ENCODE measurements at places on chromosomes 6 and 20. TPM values are rescaled to one million over a fixed set of nuclear protein-coding genes. Genes with fewer than 3 reads are reported as not detected.

DNA sequence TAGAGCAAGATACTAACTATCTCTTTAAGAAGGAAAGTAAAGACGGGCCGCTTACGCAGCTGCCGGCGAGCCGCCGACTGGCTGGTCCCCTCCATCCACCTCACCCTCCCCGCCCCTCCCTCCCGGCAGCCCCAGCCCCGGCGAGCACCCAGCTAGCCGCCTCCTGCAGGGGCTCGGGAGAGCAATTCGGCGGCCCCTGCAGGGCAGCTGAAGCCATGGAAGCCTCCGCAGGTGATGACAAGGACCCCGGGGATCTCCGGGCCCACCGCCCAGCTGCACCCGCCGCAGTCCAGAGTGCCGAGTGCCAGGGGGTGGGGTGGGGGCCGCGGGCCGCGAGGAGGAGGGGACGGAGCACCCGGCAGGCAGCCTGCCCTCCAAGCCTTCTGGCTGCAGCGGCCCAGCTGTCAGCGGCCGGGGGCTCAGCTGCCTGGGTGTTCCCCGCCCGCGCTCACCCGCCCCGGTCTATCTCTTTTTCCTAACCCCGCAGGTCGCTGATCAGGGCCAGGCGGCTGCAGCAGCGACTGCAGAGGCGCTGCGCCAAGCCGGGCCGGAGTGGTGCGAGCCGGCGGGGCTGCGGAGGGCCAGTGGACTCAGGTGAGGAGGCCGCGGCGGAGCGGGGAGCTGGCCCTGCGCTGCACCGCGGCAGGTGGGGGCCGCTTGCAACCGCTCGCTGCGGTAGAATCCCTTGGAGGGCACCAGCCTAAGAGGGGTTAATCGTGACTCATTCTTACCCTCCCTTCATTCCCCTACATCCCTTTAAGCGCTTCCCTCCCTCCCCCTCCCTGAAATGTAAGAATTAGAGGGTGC lies at the start of gene SNPH:
Gene SNPH (plus strand): TSS at position 128 of the 807 bp plus-strand sequence. CDS start 29,946 bp downstream, outside the sequence.
- H3K27ac ChIP-seq: peak within 1 kb of the TSS; percentile 70
- peaks cover 5% of the 10 kb centered on the region for H3K27me3 ChIP-seq
- H3K4me3 ChIP-seq: peak within 1 kb of the TSS; percentile 92
- H3K4me1 ChIP-seq: peaks cover 37% of the 10 kb centered on the region
- DNase-seq: peak; percentile 84

- peaks cover 37% of the 10 kb centered on the region for H3K4me1 ChIP-seq
- H3K4me3 ChIP-seq: no peak overlapping the region
- H3K36me3 ChIP-seq: no peaks in the 10 kb centered on the region
- H3K27me3 ChIP-seq: no peaks in the 10 kb centered on the region
- no peak for DNase-seq
- peak overlapping the region; percentile 61 for H3K27ac ChIP-seq
These were observed 154.3 kb upstream of the TENT5A start for GRCh38 chr6:81906709-81907204.

TENT5A gene
- 44.4 TPM for total RNA-seq

- no peak for DNase-seq
- no peaks in the 10 kb centered on the region for H3K27me3 ChIP-seq
- H3K4me3 ChIP-seq: no peak overlapping the region
- no peaks in the 10 kb centered on the region for H3K36me3 ChIP-seq
These were observed 3.1 kb upstream of the ARMC2 start for GRCh38 chr6:108845145-108845544.

DNA sequence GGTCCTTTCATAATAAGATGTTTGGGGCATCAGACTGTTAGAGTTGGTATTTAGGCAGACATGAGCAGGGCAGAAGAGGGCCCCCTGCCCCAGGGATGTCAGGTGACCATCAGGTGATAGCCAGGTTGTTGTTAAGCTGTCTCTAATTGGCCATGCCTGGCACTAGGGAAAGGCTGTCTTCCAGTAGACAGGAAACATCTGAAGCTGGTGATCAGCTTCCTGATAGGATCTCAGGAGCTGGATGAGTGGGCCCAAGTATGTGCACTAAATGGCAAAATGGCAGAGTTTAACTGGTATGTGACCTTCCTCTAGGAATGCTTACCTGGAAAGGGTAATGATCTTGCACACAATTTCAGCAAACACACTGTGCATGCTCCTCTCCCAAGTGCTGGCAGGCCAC lies 190.7 kb downstream of the CDH26 start:
- no peaks in the 10 kb centered on the region for H3K27me3 ChIP-seq
- H3K27ac ChIP-seq: no peak overlapping the region
- H3K4me1 ChIP-seq: peaks cover 11% of the 10 kb centered on the region
- no peak for DNase-seq
- no peak overlapping the region for H3K4me3 ChIP-seq

ZNF391 gene
- 1.3 TPM for total RNA-seq

DNA sequence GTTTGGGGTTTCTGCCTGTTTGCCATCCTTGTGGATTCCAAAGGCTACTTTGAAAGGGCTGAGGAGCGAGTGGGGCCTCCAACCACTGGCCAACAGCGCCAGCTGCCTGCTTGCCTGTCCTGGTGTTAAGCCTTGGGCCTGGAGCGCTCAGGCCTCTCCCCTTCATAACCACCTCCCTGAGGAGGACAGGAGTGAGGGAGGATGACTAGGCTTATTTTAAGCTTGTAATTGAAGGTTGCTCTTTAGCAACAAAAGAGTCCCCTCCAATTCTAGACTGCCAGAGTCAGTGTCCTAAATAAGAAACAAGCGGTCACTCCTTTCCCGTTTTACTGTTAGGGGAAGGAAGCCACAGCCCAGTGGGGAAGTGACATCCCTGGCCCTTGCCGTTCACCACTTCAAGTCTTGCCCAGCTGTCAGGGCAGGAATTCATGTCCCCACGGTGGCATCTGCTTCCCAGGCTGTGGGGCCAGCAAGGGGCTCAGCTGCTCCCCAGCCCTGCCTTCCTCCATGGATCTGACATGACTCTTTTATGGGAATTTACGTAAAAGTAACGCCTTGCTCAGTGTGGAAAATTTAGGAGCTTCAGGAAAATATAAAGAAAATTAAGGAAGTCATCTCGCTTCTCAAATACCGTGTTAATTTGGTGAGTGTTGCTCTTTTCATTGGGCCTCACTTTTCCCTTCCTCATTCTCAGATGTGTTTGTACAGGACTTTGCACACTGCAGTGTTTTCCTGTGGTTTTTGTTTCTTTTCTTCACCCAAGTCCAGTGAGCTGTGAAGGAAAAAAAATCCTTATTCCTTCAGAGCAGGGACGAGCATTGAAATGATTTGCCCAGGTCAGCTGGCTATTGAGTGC lies 57.8 kb downstream of the SSR1 start:
- peak overlapping the region; percentile 82 for H3K27ac ChIP-seq
- no peak overlapping the region for H3K4me3 ChIP-seq
- DNase-seq: peak; percentile 28
- no peaks in the 10 kb centered on the region for H3K27me3 ChIP-seq
- H3K36me3 ChIP-seq: peaks cover 17% of the 10 kb centered on the region

DNA sequence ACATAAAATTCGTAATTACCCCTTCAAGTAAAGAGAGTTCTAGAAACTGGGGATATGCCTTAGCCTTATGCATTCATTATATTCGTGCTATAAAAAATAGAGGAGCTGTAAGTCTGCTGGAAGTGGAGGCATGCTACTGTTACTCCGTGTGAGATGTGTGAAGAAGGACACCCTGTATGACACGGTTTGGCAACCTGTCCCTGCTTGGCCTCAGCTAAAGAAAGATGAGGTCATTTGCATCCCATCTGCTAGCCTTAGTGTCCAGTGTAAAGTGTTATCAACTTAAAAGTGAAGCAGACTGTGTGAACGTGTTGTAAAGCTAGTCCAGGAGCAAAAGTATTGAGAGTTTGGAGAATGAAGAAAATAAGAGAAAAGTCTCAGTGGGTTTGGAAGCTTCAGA lies 135.1 kb upstream of the RAB32 start:
- no peaks in the 10 kb centered on the region for H3K27me3 ChIP-seq
- H3K36me3 ChIP-seq: no peaks in the 10 kb centered on the region
- no peaks in the 10 kb centered on the region for H3K4me1 ChIP-seq
- no peak overlapping the region for H3K4me3 ChIP-seq
- H3K27ac ChIP-seq: no peak overlapping the region

DNA sequence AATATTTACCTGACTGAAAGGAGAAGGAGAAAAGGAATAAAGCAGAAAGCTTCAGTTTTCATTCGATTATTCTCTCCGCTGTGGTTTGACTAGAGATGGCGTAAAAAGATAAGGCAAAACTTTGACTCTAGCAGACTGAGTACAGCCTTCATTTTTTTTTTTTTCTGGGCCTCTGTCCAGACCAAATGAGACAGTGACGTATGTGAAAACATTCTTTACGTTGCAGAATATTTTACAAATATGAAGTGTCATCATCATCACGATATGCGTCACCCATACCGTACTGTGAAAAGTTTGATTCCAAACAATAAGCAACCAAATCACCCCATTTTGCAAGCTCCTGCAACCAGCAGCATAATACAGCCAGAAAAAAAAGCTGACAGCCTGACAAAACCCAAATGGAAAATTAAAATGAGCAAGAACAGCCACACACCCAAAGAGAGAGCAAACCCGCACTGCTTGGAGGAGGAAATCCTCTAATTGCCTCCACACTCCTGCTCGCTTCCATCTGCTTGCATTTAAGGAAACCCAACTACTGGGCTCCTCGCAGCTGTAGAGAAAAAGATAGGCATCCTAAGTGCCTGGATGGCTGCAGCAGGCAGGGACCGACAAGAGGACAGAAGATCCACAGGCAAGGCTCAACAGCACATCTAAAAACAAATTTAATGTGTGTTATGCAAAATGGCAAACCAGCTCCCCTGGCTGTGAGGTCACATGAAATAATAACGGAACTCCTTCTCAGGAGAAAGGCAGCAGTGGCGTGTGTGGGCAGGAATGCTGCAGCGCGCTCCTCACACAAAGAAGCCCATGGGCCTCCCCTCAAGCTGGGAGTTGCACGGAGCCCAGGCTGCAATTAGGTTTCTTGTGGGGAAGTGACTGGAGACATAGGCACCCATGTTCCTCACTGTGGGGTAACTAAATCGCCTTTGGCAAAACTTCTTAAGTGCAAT lies 113.1 kb downstream of the FYN start:
- H3K4me3 ChIP-seq: no peak overlapping the region
- H3K36me3 ChIP-seq: no peaks in the 10 kb centered on the region
- H3K4me1 ChIP-seq: peaks cover 85% of the 10 kb centered on the region

DNA sequence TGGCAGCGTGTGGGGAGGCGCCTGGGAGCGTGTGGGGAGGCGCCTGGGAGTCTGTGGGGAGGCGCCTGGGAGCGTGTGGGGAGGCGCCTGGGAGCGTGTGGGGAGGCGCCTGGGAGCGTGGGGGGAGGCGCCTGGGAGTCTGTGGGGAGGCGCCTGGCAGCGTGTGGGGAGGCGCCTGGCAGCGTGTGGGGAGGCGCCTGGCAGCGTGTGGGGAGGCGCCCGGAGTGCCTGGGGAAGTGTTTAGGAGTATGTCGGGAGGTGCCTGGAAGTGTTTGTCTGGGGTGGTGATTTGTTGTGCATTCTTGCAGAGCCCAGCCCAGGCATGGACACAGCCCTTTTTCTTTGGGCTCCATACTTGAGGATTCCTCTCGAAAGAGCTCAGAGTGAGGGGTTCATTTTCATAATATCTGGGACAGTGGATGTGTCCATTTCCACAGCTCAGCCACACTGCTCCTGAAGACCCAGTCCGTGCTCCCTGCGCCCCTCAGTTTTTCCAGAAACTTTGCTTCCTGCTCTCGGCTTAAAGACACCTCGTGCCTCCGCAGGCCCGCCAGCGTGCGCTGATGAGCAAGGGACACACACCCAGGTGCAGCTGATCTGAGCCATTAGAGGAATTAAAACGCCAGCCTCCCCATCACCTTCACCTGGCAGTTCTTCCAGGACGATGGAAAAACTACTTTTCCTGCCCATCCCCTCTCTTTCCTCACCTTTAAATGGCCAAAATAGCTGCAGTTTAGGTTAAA lies 172.2 kb upstream of the THBS2 start:
- H3K27ac ChIP-seq: no peak overlapping the region
- no peak overlapping the region for H3K4me3 ChIP-seq
- peaks cover 56% of the 10 kb centered on the region for H3K27me3 ChIP-seq
- peaks cover 8% of the 10 kb centered on the region for H3K4me1 ChIP-seq

TNFRSF21 gene
- 6.3 TPM for total RNA-seq

GRCh38 chr6:836276-836853 lies 143.4 kb upstream of the EXOC2 start:
- H3K27ac ChIP-seq: peak overlapping the region; percentile 66
- peaks cover 25% of the 10 kb centered on the region for H3K4me1 ChIP-seq
- H3K27me3 ChIP-seq: no peaks in the 10 kb centered on the region
- H3K4me3 ChIP-seq: no peak overlapping the region

DNA sequence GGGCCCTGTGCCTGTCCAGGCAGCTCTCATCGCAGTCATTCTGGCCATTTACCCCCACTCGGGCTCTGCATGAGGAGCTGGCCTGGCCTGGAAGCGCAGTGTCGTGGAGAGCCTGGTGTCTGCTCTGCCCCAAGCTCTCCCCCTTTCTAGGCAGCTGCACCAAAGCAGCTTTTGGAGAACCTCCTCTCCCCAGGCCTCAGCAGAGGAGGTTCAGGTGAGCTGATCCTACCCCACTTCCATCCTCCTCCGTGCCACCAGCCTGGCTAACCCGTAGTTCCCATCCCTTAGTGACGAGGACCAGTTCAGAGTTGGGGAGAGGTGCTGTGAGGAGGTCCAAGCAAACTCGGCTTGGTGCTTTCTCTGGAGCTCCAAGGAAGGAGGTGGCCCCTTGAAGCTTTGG lies 30.5 kb upstream of the PHACTR3 start:
- H3K4me3 ChIP-seq: no peak overlapping the region
- H3K36me3 ChIP-seq: no peaks in the 10 kb centered on the region
- DNase-seq: no peak
- H3K4me1 ChIP-seq: peaks cover 16% of the 10 kb centered on the region
- peaks cover 64% of the 10 kb centered on the region for H3K27me3 ChIP-seq
- H3K27ac ChIP-seq: no peak overlapping the region

DNA sequence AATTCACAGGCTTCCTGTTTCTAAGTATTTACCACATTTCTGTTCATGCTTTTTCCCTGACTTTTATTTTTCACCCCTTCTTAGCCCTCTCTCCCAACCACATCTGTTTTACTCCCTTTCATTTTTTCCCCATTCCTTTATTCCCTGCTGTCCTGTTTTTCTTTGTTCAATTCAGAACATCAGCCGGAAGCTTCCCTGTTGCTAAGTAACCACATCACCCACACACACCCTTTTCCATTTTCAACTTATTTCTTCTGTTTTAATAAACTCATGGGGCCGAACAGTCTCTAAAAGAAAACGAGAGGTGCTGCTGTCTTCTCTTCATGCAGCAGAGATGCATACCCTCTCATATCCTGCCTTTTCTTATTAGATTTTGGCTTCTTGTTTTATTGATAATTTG lies 53.5 kb upstream of the CEP85L start:
- H3K36me3 ChIP-seq: no peaks in the 10 kb centered on the region
- H3K4me3 ChIP-seq: no peak overlapping the region
- H3K27me3 ChIP-seq: no peaks in the 10 kb centered on the region
- DNase-seq: no peak

DNA sequence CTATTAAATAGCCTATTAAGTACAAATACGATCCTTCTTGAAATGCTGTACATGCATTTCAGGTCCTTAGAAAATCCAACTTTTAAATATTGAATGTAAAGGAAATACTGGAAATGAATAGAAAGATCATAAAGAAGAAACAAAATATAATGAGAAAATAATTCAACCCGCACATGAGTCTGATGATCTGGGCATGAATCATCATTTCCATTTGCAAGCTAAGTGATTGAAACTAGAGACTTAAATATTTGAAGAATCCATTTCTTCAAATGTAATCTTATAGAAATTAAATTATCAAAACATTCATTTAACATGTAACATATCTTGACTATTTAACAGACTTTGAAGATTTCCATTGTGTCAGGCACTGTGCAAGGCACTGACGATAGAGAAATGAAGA lies 977.0 kb downstream of the TFAP2A start:
- peaks cover 6% of the 10 kb centered on the region for H3K27me3 ChIP-seq
- H3K27ac ChIP-seq: no peak overlapping the region
- H3K36me3 ChIP-seq: no peaks in the 10 kb centered on the region
- no peak for DNase-seq

PKIB gene
- 0.30 TPM for total RNA-seq

SEMG1 gene
- not detected for total RNA-seq

Measured in left ventricle myocardium inferior (tissue), 1 donor.